Adrenal gland (tissue), 19 donors: ENCODE measurements at places on chromosomes 2 and 18.

- no peak for DNase-seq
Observed at GRCh38 chr2:215431290-215431689, 4.6 kb downstream of the FN1 start.

- DNase-seq, result no peak
Observed at GRCh38 chr18:5503740-5504139, 40.1 kb downstream of the EPB41L3 start.

DNA sequence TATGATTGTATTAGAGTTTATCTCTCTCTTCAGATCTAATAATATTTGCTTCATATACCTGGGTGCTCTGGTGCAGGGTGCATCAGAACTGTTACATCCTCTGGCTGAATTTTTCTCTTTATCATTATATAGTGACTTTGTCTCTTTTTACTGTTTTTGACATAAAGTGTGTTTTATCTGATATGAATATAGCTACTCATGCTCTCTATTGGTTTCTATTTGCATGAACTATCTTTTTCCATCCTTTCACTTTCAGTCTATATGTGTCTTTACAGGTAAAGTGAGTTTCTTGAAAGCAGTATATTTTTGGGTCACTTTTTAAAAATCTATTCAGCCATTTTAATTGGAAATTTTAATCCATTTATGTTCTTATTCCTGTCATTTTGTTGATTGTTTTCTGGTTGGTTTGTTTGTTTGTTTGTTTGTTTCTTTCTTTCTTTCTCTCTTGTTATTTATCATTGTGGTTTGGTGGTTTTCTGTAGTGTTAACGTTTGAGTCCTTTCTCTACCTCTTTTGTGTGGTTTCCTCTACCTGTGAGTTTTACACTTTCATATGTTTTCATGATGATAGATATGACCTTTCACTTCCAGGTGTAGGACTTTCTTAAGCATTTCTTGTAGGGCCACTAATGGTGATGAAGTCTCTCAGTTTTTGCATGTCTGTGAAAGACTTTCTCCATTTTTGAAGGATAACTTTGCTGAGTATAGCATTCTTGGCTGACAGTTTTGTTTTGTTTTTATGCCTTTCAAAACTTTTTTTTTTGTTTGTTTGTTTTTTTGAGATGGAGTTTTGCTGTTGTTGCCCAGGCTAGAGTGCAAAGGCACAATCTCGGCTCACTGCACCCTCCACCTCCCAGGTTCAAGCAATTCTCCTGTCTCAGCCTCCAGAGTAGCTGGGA lies 54.9 kb downstream of the CCNT2 start:
- no peak for DNase-seq

- DNase-seq, result no peak
Observed at GRCh38 chr2:16466133-16466820, 199.4 kb downstream of the CYRIA start.

GRCh38 chr2:228507870-228508269 lies 326.4 kb upstream of the SPHKAP start:
- DNase-seq, result peak; percentile 56

DNA sequence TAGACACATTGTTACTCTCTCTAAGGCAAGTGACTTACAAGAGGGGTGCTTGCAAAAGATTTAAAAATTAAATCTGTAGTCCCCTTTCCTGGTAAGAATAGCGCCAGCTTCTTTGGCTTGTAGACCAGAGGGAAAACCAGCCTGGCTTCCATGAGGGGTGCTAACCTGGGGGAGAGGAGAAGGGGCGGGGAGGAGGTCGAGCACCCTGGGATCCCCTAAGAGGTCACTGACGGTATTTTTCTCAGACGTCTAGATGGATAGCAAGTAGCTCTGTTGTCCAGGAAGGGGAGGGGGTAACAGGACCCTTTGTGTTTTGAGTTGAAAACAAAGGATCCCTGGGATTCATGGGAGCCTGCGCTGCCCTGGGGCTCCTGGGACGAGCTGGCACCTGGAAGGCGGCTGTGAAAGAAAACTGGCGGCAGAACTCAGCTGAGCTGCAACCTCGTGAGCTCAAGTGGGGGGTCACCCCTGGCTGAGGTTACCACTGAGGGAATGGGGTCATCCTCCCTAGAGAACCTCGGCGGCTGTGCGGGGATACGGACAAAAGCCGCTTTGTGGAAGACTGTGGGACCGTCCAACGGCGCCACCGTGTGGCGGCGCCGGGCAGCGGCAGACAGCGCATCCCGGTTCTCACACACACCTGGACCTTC lies 37.8 kb upstream of the MRPL19 start:
- peak; percentile 73 for DNase-seq

- DNase-seq, result peak; percentile 28
Observed at GRCh38 chr18:57801761-57802212, 1.3 kb downstream of the ATP8B1 start.

GRCh38 chr2:110848071-110848470 lies 115.7 kb downstream of the ACOXL start:
- no peak for DNase-seq

DNA sequence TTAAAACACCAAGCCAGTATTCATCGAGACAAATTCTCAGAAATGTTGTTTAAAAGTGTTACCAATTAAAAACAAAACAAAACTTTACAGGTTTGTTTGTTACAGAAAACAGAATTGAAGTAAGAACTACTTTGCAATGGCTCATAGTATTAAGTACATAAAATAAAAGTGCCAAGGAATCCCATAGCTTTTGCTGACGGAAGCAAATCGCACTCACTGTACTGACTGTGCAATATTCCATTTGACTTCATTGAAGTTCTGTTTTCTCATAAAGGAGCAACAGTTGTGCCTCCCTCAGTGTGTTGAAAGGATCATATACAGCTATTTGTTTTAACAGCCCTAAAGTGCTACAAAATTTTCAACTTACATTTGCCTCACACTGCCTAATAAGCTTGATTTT lies 507.8 kb downstream of the SPAG16 start:
- DNase-seq, result no peak

DNA sequence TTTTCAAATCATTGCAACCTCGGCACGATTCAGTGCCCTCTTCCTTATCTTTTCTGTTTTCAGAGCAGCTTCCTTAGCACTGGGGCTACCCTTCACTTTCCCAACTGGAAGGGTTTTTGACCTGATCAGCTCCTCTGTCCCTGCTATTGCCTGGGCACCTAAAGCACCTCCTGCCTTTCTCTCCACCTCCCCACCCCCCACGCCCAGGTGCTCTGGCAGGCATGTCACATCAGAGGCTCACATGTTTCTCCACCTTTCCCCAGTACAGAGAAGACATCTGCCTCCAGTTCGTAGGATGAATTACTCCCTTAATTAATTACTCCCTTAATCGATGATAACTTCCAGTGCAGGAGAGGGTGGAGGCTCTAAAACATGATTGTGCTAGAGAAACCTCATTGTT lies 88.7 kb upstream of the LCLAT1 start:
- no peak for DNase-seq

DNA sequence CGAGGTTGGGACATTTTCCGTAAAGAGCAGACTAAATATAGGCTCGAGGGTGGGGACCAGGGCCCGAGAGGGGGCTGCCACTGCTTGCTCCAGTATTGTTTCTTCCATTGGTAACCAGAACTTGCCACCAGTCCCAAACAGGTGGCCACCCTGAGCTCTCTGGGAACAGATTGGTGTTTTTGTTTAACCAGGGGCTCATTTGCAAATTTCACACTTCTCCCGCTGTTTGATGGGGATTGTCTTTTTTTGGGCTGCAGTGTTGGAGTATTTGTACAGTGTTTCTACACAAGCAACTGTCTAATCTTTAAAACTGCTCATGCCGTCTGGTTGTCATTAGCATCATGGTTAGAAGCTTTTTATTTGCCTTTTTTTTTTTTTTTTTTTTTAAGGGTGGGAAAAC lies 8.5 kb downstream of the AGAP1 start:
- no peak for DNase-seq

DNA sequence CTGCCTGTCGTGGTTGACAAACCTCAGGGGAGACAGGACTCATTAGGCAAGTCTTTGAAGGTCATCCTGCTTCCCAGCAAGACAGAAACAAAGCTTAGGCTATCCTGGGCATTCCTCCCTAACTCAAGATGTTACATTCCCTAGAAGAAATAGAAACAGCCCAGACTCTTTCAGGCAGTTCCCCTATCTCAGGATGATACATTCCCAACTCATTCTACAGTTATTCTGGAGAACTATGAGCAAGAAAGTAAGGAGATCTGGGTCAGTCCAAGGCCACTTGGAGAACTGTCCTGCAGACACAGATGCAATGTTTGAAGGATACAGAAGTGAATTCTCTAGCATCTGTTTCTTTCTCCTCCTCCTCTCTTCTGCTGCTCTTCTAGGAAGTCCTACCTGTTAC lies 220.1 kb upstream of the NCKAP5 start:
- no peak for DNase-seq

- DNase-seq, result no peak
Observed at GRCh38 chr18:76451396-76452331, 43.4 kb downstream of the ZNF516 start.

- no peak for DNase-seq
Observed at GRCh38 chr2:237449193-237449881, 35.4 kb upstream of the COL6A3 start.

- no peak for DNase-seq
Observed at GRCh38 chr2:65136253-65136652, 6.3 kb upstream of the RAB1A start.

- no peak for DNase-seq
Observed at GRCh38 chr2:162245781-162246180, 2.5 kb upstream of the FAP start.

- DNase-seq, result no peak
Observed at GRCh38 chr2:49271060-49271606, 116.8 kb upstream of the FSHR start.

DNA sequence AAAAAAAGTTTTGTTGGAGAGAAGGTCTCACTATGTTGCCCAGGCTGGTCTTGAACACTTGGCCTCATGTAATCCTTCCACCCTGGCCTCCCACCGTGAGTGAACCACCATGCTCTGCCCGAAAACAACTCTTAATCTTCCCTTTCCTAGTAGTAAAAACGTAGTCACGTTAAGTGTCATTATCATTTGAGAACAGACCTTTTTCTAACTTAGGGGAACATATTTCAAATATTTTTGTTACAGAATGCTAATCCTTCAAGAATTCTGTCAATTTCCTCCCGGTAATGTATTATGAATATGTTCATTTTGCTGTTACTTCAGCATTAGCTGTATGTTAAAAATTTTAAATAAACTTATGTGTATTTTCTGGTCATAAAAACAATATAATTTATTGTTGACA lies 49.7 kb downstream of the MTA3 start:
- no peak for DNase-seq

- no peak for DNase-seq
Observed at GRCh38 chr2:54539683-54540082, 83.6 kb downstream of the SPTBN1 start.

DNA sequence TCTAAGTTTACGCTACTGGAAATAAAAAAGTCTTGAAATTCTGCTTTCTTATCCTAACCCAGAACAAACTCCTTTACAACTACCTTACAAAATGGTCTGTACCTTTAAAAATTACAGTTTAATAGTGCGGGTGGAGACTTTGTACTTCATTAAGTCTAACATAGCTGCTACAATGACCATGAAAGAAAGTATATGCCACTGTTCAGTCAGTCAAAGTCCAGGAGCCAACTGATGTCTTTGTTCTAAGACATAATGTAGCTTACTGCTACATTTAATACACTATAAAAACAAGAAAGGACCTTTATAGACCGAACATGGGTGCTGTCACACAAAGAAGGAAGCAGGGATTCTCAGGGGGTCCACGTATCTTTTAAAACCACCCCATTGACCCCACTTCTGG lies 36.0 kb downstream of the IWS1 start:
- DNase-seq, result no peak

DNA sequence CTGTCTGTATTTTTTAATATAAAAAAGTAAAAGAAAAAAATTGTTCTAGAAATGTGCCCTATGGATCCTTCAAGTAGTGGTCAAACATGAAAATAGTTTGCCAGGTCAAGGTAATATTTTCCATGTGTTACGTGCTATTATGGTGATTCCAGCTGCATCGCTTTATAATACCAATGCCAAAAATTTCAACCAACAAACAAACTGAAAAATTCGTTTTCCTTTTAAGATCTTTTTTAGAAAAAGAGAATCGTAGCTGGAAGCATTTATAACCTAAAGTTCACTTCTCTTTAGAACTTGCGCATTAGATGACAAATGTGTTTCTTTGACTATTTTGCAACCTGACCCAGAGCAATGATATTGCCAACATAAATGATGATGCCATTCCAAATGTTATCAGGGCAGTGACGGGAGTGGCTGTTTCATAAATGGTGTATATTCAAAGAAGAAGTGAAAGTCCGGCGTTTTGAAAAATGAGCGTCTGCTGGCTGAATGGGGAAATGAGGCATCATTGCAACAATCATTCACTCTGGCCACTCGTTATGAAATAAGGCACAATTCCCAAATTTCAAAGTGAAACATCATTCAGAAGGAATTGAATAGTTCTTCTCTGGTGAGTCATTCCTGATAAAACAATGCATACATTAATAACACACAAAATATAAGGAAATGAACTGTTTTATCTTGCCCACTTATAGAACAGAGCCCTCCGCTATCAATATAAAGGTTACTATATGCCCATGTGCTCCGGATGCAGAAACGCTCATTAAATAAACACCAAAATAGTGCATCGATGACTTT lies 297.4 kb downstream of the TGIF1 start:
- DNase-seq, result peak; percentile 83

- DNase-seq, result no peak
Observed at GRCh38 chr2:88252646-88253045, 82.5 kb downstream of the THNSL2 start.
